Activated naive CD8-positive, alpha-beta T cell treated with anti-CD3 and anti-CD28 coated beads, Interleukin-2, amount 50 U/mL, for 24 hours (primary cell): ENCODE measurements at places on chromosomes 3 and 15.

- DNase-seq: no peak
Measured at GRCh38 chr3:197494366-197495058, 61.3 kb downstream of the BDH1 start.

DNA sequence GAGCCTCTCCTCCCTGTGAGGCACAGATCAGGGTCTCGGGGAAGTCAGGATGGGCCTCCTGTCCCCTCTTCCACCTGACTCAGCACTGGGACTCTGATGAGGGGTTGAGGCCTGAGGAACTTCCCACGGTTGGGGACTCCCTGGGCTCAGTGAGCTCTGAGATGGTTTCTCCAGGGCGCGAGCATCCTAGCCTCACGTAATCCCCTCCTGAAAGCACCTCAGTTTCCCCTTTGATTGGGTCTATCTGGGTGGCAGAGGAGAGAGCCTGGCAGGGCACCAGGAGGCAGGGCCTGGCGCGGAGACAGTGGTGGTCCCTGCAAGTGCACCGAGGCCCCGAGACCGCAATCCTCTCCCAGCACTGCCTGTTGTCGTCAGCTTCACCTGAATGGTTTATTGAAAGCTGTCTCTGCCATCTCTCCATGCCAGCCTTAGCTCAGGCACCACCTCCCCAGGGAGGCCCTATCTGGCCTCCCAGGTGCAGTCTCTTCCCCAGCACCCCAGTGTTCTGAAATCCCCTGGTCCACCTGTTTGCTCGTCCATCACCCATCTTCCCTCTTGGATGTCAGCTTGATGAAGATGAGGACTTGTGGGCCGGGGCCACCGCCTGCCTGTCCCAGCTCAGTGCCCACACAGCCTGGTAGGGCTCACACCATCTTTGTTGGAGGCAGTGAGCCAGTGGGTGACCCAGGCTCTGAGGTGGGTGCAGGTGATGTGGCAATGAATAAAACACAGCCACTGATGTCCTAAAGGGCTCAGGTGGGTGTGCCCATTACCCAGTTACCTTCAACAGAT lies 52.2 kb upstream of the PCSK6 start:
- no peak for DNase-seq

- DNase-seq: no peak
Measured at GRCh38 chr15:84949043-84949442, 32.6 kb upstream of the PDE8A start.

GRCh38 chr3:120875989-120876388 lies 32.0 kb upstream of the STXBP5L start:
- DNase-seq: no peak

DNA sequence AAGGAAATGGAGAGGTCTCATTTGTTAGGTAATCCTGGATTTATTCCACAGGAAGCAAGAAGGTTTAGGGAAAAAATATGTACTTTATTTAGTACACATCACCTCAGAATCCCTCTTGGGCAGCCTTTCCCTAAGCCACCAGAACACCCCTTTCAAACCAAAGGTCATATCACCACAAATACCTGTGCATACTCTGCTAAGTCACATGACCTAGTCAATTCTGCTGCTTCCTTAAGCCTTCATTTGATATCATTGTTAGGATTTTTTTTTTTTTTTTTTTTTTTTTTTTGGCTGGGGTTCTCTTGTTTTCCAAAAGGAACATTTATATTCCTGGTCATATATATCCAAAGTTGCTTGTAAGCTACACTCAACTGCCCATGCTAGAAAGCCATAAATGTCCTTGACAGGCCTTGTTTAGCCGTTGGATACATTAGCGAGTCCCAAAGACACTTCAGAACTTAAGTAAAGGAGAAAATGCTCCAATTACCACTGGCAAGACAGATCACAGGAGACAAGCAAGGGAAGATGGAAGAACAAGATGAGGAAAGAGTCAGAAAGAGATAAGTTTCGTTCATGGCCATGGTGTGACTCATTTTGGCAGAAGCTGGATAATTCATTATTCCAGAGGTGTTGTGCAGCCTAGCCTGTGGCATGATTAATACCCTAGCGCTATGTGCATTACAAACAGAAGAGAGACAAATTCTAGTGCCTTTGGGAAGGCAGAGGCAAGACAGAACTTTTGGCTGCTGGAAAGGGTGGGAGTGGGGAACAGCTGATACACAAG lies 155.6 kb upstream of the SLC2A2 start:
- no peak for DNase-seq

DNA sequence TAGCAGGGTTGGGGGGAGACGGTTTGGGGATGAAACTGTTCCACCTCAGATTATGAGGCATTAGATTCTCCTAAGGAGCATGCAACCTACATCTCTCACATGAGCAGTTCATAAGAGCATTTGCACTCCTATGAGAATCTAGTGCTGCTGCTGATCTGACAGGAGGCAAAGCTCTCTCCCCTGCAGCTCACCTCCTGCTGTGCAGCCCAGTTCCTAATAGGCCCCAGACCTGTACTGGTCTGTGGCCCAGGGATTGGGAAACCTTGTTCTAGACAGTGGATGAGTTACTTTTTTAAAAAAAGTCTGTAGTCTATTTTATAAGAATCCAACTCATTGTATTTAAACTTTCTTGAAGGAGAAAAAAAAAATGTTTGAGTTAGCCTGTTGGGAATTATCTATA lies 100.0 kb downstream of the HHLA2 start:
- no peak for DNase-seq

- peak; percentile 48 for DNase-seq
Measured at GRCh38 chr15:63466378-63467192, 37.8 kb upstream of the USP3 start.

GRCh38 chr3:126711121-126711760 lies 7.2 kb downstream of the CHCHD6 start:
- DNase-seq: no peak

DNA sequence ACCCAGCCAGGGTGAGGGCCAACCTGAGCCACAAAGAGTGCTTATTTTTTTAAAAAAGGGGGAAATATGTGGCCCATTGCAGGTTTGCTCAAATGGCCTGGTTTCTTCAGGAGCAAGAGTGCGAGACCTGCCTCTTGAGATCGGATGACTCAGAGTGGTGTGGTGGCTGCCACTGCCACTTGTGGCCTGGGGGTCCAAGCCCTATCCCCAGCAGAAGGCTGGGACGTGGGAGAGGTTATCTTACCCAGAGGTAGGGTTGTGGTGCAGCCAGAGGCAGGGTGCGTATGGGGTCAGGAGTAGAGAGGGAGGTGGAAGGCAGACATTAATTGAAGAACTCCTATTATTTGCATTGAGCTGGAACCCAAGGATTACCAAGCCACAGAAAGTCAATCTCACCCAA lies 83.2 kb upstream of the SMAD3 start:
- no peak for DNase-seq

GRCh38 chr15:29123991-29124390 lies 145.6 kb downstream of the NSMCE3 start:
- DNase-seq: no peak

GRCh38 chr3:43132870-43133636 lies 27.2 kb upstream of the POMGNT2 start:
- no peak for DNase-seq

GRCh38 chr15:49235446-49236124 lies 65.5 kb downstream of the GALK2 start:
- peak; percentile 37 for DNase-seq

- no peak for DNase-seq
Measured at GRCh38 chr3:159860269-159861116, 128.1 kb upstream of the IL12A start.

DNA sequence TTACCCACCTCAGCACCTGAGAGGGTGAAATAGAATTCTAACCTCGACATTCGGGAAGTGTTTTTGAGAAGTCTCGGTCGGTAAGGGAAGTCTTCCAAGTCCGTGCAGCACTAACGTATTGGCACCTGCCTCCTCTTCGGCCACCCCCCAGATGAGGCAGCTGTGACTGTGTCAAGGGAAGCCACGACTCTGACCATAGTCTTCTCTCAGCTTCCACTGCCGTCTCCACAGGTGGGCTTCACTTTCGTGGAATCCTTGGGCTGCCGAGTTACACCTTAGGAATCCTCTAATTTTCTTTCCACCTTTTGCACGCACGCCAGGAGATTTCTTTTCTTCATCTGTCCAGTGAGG lies 775 bp downstream of the CCNDBP1 start:
- DNase-seq: no peak

GRCh38 chr15:67920524-67921240 lies 80.8 kb upstream of the RNU6-1 start:
- no peak for DNase-seq

- no peak for DNase-seq
Measured at GRCh38 chr3:45816544-45816943, 20.2 kb upstream of the SLC6A20 start.

DNA sequence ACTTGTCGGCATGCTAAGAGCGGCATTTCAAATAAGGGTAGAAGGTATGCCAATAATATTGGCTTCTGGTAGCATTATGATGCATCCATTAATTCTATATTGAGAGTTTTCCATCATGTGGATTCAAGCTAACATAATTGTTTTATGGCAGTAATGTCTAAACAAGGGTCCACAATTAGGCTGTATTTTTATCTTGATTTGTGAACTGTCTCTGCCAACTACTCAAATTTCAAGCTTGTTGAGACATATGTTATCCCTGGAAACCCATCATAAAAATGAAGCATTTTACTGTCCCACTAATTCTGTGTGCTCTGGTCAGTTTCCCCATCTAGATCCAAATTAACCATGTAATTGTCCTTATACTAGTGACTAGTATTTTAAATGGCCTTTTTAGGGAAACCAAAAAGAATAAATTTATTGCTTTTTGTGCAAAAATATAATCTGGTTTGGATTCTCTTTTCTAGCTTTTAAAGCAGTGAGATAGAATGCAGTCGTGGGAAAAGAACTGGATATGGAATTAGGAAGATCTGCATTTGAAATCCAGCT lies 1.2 kb upstream of the OSTN start:
- no peak for DNase-seq

DNA sequence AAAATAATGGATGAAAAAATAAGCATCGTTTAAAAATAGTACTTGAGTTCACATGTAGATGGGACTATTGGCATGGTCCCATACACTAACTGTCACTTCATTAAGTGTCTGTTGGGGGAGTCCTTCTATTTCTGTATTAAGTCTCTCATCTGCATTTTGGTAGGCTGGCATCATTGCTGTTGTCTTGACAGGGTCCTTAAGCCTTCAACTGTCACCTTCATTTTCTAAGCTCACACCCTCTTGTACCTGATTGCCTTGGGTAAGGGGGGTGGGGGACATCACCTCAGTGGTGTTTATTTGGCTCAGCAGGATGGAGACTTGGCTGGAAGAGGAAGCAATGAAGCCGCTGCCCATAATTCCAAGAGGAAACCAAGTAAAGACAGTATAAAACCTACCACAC lies 202.0 kb upstream of the VEPH1 start:
- DNase-seq: no peak

GRCh38 chr15:70703096-70703878 lies 60.1 kb downstream of the UACA start:
- DNase-seq: no peak

DNA sequence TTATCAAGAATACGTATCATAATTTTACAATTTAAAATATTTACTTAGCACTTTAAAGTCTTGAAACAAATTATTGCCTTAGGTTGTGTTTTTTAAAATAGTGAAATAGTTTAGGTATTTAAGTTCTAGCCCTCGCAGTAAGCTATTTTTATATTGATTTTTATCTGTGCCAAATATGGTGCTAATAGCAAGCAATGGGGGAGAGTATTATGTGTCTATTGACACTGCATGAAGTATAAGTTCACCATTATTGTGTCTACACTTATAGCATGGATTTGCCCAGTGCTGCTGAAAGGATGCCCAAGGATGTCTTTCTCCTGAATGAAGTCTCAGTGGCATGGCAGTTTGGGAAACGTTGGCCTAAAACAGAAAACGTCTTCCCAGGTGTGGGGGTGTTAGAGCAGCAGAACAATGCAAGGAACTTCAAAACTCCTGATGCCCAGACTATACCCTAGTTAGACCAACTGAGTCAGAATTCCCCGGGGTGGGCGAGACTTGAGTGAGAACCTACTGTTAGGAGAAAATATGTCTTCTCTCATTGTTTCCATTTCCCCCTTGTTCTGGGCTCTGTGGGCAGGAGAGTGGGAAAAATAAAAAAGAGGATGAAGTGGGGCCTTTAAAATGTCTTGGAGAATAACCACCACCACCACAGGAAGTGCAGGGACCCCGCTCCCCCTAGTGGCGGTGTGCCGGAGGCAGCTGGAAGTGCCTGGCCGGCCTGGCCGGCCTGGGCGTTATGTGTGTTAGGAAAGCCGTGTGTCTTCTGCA lies 104.2 kb upstream of the SLC7A14 start:
- DNase-seq: peak; percentile 63

DNA sequence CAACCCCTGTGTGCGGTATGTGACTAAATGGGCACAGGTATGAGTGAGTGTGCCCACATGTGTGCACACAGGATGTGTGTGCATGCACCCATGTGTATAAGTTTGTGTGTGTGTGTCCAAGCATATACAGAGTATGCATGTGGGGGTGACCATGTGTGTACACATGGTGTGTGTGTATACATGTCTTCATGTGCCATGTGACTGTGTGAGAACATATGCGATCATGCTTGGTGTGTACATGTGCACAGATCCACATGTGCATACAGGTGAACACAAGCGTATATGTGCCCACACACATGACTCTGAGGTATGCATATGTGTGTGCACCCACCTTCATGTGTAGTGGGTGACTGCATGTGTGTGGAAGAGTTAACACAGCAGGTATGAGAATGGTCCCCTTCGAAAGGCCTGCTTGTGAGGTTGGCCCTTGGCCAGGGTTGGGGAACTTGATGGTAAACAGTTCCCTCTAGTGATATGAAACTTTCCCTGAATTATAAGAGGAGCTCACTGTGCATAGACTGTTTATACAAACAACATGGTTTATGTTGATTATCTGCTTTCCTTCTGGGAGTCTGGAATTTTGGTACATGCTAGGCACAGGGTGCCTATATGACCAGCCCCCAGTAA lies 10.3 kb downstream of the PFKFB4 start:
- no peak for DNase-seq

- DNase-seq: no peak
Measured at GRCh38 chr3:175297216-175297615, 438.1 kb downstream of the NAALADL2 start.

DNA sequence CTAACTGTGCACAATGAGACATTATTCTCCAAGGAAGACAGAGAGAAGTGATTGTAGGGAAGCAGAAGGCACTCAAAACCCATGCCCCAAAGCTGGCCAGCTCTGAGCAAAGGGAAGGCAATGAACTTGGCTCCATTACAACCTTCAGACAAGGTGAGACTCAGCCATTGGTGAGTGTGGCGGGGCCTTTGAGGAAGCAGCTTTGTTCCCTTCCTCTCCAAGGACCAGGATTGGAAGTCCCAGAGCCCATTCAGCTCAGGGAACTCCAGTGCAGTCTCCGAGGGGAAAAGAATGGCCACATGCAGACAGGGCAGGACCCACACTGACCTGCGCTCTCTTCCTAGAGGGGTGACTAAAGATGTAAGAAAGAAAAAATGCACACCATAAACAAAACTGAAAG lies 23.1 kb downstream of the HEG1 start:
- DNase-seq: no peak

- DNase-seq: no peak
Measured at GRCh38 chr3:43906849-43907507, 216.2 kb downstream of the ABHD5 start.

DNA sequence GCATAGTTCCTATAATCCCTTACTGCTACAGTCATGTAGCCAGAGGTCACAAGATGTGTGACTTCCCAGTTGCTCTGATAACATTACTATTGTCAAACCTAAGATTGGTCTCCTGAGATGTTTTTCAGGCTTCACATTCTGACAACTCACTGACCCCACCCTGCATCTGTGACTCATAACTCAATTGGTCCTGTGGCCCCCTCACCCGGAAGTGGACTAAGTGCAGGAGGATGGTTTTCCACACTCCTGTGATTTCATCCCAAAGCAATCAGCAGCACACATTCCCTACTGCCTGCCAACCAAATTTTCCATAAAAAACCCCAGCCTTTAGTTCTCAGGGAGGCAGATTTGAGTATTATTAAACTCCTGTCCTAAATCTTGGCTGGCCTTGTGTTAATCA lies 564.9 kb upstream of the ZNF385D start:
- DNase-seq: no peak
